ENCODE measurements at places on chromosomes 7 and 10. TPM values are rescaled to one million over a fixed set of nuclear protein-coding genes. Genes with fewer than 3 reads are reported as not detected.

Gene FUOM
- 15.0 TPM for total RNA-seq

Gene TMEM130
- total RNA-seq: not detected

Gene PDE6C
- not detected for total RNA-seq

Gene NKX2-3
- not detected for total RNA-seq

Gene OR6V1
- total RNA-seq: not detected

All from Calu3 (cell line).